ENCODE measurements at places on chromosomes 5 and 9.
A peak's percentile ranks its signal among the peaks of the same experiment; 100 is the strongest.

- DNase-seq: no peak
These were observed 1737.9 kb upstream of the C9orf72 start for GRCh38 chr9:29311221-29311620.

- DNase-seq: no peak
These were observed 15.7 kb upstream of the IGFBPL1 start for GRCh38 chr9:38439916-38440301.

GRCh38 chr5:32710550-32711361 is at the start of gene NPR3:
Gene NPR3 (plus strand): TSS chr5:32711321. CDS start chr5:32711777, 456 bp downstream.
- no peak for DNase-seq

- DNase-seq: no peak
These were observed 115.6 kb upstream of the CPEB4 start for GRCh38 chr5:173772384-173773059.

DNA sequence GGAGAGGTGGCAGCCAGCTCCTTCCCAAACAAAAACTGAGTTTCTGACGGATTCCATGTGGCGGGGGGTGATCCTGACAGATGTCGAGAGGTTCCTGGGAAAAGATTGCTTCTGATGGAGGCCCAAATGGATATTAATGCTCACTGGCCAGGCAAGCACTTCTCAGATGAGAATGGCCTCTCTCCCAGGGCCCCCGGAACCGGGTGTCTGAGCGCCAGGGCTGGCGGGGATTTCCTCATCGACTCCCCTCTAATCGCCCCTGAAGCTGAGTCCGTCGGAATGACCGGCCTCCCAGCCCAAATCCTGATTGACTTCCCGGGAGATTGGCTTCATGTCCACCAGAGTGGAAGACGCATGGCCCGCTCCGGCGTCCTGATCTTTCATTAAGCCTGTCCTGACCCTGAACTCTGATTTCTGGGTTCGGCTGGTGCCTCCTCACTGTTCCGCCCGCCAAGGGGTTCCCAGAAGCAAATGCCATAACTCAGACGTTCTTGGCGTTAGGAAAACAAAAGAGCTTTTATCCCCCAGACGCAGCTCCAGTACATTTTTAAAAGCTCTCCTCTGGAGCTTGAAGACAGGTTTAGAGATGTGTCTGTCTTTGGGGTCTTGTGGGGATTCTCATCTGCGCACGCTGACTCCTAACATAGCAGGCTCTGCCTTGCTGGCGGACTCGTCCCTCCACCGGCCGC is 17.6 kb downstream of the FIBCD1 start:
- DNase-seq: no peak

- DNase-seq: no peak
These were observed 4.8 kb downstream of the IL9 start for GRCh38 chr5:135890867-135891266.

GRCh38 chr5:5700549-5700948 is 278.1 kb downstream of the ICE1 start:
- no peak for DNase-seq

GRCh38 chr9:93115486-93116071 is 18.5 kb downstream of the NINJ1 start:
- no peak for DNase-seq

DNA sequence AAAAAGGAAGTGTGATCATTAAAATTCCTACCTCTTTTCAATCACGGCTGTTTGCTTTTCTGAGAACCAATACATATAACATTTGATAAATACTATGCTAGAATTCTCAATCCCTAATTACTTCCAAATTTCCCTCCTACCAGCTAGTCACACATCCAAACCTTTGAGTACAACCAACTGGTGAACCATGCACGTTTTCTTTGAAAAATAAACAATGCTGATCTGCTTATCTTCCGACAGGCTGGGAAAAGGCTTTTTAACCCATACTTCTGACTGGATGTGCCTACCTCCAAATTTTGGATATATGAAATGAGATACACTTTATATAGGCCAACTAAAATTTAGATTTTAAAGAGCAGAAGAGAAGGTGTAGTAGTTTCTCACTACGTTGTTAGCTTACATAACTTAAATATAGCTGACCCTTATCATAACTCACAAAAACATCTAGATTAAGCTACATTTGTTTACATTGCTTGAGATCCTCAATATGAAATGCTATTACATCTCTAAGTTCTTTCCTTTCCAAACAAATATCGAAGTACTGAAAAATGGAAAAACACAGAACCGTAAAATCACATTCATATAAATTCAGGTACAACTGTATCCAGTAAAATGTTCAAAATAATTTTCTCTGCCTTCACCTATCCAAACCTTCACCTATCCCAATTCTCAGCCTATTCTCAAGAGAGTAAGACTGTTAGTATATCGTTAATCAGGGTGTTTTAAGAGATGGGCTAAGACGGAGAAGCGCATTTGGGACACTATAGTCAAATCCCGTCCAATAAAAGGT is 2.1 kb downstream of the NR3C1 start:
- no peak for DNase-seq

DNA sequence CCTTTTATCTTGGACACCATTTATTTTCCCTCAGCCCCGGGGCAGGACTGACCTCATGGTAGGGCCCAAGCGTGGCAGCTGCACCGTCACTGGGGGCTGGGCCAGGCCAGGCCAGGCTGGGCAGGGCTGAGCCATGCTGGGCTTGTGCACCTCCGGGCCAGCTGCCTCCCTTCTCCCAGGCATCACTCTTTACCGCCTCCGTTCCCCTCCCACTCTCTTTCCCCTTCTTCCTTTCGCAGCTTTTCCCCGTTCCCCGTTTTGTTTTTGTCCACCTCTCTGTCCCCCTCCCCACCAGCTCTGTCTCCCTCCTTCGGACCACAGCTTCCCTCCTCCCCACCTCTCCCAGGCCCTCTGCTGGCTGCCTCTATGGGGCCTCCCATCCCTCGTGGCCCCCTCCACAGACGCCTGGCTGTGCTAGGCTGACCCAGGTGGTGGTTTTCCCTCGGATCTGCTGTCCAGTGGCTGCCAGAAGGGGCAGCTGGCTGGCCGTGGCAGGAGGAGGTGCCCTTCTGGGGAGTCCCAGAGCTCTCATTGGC is 17.9 kb downstream of the FGF18 start:
- no peak for DNase-seq

DNA sequence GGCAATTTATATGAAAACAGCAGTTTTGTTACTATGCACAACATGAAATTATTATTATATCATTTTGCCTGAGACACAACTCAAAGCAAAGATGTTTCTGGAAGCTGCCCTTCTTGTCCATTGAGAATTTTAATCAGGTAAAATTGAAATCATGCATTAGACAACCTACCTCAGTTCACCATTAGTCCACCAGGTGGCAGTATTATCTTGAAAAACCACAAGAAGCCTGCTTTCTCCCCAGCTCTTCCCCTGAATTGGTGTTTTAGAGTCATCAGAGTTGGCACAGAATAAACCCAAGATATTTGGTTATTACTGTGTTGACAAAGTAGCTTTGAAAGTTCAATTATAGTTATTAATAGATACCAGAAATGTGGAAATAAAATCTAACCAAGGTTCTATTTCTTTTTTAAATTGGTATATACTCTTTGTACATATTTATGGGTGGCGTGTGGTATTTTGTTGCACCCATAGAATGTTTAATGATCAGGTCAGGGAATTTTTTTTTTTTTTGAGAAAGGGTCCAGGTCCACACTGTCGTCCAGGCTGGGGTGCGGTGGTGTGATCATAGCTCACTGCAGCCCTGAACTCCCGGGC is 25.7 kb downstream of the UTP15 start:
- DNase-seq: peak; percentile 74

- DNase-seq: no peak
These were observed 362.8 kb upstream of the ADAMTSL1 start for GRCh38 chr9:18111146-18111545.

GRCh38 chr9:35611230-35611797 is 6.3 kb downstream of the TESK1 start:
- no peak for DNase-seq

GRCh38 chr5:151897020-151897552 is 27.6 kb downstream of the GLRA1 start:
- no peak for DNase-seq
